ENCODE measurements at places on chromosomes 4 and X.

DNA sequence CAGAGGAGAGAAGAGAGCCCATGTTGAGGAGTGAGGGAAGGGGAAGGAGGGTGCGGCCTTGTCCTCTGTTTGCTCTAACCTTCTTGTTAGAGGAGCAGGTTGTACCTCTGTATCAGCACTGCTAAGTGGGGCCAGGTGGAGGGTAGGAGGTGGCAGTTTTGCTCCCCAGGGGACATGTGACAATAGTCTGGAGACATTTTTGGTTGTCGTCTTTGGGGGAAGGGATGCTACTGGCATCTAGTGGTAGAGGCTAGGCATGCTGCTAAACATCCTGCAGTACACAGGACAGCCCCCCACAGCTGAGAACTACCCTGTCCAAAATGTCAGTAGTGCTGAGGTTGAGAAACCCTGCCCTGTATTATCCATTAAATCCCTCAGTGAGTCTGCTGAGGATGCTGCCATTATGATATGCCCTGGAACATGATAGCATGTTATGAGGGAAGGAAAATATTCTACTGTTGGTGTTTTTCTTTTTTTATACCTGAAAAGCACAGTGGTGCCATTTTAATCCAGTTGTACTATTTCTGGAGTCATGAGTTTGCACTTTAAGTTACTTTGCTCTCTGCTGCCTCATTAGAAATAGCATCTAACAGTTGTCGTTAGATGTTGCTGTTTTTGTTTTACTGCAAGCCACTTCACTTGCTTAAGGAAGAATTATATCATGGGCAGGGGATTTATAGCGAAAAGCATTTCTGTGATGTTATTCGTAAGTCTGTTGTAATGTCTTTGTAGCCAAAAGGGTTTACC, 90.6 kb downstream of the LRP2BP start:
- no peak for DNase-seq

DNA sequence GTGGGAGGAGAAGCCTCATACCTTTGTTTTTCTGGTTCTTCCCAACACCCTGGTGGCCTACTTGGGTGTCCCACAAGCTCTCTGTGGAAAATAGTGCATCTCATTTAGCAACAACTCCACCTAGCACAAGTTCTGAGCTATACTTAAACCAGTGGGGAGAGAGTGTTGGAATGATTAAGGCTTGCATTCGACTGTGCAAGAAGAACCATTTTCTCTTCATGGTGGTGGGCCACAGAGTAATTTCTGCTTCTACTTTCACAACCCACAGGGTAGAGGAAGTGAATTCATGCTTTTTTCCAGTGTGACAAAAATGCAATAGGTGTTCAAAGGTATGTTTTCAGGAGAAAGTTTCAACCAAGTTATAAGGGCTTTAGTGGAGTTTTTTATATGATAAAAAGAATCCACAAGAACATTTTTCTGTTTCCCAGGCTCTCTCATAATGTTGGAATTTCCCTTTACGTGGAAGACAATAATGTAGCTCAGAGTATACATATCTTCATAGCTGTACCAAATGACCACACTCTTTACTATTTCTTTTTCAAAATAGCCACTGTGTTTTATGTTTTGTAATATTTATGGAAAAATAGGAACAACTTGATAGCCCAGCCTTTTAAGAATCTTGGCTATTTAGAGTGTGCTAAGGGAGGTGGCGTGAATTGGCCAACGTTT, 80.3 kb upstream of the HHIP start:
- peak; percentile 39 for DNase-seq

DNA sequence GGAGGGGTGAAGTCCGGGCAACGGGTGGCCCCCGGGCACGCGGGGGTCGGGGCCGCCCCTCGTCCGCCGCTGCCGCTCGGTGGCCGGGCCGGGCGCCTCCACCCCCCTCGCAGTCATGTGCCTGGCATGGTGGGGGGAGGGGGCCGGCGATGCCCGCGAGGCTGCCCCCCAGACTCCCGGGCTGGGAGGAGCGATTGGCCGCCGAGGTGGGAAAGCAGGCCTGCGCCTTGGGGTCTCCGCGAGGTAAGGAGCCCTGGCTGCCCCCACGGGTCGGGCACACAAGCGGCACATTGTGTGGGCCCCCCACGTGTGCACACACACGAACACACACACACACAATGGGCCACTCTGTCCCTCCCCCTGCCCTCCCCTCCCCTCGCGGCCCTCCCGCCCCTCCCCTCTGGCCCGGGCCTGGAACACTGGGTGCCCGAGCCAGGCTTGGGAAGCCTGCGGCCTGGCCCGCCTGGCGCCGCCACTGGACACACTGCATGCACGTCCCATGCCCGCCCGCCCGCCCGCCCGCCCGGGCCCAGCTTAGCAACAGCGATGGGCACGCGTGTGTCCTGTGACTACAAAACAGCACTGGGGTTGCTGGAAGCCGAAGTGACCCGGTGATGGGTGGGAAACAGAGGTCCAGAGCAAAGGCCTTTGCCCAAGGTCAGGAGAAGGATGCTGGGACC, 1.3 kb downstream of the SLC6A8 start:
- DNase-seq: no peak

- DNase-seq: peak; percentile 84
Measured at GRCh38 chr4:3201718-3202702, 46.9 kb upstream of the MSANTD1 start.

Data from brain microvascular endothelial cell (primary cell).